NCI-H2107 (cell line): ENCODE measurements at places on chromosomes 5 and 9.

DNA sequence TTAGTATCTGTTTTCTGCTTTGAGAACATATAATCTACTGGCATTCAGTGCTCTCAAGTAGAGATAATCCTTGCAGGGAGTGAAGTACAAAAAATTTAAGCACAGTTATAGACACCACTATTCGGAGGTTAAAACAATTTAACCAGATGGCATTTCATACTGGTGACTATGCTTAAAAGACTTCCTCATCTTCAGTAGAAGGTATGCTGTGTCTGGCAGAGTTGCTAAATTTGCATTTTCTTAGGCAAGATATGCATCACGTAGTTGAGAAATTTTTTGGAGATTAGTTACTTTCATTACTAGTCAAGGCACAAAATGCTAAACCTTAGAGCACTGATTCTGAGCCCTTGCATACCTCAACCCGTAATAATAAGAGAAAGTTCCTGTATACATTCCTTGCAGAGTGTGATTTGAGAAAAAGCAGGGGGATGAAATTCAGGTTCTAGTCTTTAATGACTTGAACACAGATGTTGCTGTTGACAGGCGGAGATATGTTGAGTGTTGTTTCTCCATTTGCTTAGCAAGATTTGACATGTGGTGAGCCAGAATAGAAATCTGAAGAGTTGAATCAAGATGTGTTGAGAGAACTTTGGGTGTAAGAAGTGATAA is 70.8 kb upstream of the STARD4 start:
- no peak for DNase-seq

DNA sequence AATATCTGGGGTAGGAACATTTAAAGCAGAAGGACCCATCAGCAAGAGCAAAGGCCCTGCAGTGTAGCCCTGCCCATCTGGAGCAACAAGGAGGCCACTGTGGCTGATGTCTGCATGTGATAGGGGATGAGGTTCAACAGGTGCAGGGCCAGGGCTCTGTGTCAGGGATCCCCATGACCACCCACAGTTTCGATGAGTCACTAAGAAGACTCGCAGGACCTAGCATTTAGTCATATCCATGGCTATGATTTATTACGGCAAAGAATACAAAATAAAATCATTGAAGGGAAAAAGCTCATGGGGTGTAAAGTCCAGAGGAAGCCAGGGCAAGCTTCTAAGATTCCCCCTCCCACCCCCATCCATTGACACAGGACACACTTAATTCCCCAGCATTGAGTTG is 188.6 kb downstream of the ADGRV1 start:
- no peak for DNase-seq

DNA sequence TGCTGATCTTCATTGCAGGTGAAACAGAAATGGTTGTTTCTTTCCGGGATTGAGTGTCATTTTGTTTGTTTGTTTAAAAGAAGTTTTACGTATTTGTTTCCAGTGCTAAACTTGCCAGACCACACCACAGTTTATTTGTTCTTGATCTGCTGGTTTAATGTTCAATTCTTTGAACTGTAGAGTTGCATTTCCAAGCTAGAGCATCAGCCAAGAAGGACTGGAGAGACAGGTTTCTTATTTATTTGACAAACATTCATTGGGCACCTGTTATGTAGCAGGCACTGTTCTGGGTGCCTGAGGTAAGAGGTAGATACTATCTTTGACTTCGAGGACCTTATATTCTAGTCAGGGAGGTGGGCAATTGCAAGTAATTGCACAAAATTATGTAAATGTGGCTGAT is 45.0 kb downstream of the MCCC2 start:
- no peak for DNase-seq

GRCh38 chr5:95241161-95241560 is 43.7 kb downstream of the MCTP1 start:
- no peak for DNase-seq

GRCh38 chr5:42090162-42090561 is 165.1 kb downstream of the FBXO4 start:
- no peak for DNase-seq

- peak; percentile 25 for DNase-seq
These were observed 12.8 kb upstream of the MTAP start for GRCh38 chr9:21789541-21790037.

- DNase-seq = no peak
These were observed 25.5 kb upstream of the B4GALT1 start for GRCh38 chr9:33192493-33193255.

- DNase-seq = no peak
These were observed 47.6 kb downstream of the ACO1 start for GRCh38 chr9:32431940-32432555.

DNA sequence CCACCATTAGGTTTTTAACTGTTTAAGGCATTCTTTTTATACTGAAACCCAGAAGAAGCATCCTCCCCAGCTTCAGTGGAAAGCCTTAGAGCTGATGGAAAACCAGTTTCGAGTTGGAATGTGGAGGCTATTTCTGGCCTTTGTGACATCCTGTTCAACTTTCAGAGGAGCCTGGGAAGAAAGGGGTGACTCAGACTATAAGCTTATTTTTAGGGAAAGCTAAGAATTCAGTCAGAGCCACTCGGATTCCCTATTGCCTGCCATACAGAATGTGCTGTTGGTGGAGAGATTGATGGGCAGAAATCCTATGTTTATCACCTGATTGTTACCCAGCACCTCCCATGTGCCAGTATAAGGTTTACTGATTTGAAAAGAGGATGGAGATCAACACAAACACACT is 19.8 kb downstream of the PALM2AKAP2 start:
- DNase-seq = no peak

DNA sequence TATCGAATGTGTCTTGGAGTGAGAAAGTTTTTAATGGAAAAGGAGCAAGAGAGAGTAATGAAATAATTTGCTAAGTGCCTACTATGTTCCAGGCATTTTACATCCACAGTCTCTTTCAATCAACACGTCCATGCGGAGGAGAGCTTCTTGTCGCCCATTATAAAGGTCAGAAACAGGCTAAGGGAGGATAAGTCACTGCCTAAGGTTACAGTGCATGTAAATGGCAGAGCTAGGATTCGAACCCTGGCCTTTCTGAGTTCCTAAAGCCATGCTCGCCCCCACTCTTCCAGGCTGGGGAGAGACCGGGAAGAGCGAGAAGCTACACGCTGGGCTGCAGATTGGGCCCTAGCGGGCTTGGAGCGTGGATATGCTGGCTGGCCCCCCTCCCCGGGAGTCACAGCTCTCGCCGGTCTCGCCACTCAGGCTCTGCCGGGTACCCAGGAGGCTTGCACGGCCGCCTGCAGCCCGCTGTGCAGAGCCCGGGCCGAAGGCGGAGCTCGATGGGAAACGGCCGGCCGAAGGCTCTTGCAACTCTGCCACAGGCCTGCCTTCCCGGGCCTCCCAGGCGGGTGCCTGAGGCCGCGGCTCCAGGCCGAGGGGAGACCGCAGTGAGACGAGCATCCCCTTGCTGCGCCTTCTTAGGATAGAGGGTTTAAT is 775 bp upstream of the LHX2 start:
- DNase-seq = no peak

DNA sequence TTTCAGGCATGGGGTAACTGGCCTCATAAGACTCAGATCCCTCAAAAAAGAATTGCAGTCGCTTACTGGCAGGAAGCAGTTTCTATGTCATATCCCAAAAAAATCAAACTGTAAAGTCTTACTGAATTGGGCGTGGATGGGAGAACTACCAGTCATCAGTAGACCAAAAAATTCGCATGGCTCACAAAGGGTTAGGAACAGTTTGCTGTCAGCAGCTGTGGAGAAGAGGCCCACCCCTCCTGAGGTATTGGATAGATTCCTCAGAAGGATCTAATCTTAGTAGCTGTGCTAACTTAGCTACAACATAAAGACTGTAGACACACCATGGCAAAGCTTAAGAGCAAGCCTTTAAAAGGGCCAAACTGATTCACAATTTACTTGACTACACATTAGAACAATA is 478.3 kb upstream of the FTMT start:
- DNase-seq = no peak

DNA sequence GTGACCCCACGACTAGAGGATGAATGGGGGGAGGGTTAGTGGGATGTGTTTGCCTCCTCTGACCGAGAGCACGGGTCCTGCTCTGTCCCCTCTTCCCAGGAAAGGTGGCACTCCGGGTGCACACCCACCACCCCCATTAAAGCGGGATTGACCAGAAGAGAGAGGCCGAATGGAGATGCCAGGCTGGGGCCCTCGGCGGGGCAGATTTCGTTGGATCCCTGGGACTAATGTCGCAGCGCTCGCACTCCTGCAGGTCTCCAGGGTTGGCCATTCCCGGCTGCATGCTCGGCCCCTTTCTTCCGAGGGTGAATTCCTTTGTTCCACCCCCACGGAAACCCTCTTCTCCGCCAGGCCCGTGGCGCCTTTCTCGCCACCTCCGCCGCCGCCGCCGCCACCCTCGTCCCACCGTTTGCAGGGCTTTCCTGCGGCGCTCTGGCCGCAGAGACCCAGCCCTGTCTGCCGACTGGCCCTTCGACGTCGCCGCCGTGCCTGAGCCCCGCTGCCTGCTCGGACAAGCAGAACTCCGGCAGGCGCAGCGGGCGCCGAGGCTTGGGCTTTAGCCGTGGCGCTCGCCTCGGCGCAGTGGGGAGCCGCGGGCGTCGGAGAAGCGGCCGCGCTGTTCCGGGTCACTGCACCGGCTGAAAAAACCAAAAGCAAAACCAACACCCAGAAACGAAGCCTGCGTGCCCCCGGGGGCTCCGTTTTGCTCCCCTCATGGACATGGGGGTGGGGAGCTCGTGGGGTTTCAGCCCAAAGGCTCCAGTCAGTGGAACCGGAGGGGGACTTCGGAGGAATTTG is 11.8 kb downstream of the LMX1B start:
- no peak for DNase-seq

- DNase-seq = no peak
These were observed 46.4 kb upstream of the SLCO6A1 start for GRCh38 chr5:102545175-102545574.

GRCh38 chr5:170603578-170604565 is 100.1 kb downstream of the KCNIP1 start:
- no peak for DNase-seq

- no peak for DNase-seq
These were observed 29.0 kb upstream of the MYORG start for GRCh38 chr9:34405719-34406118.
